ENCODE measurements at places on chromosomes 5 and 9. TPM values are rescaled to one million over a fixed set of nuclear protein-coding genes. Genes with fewer than 3 reads are reported as not detected.

CENPK gene
- total RNA-seq: 1.6 TPM

CD14 gene
- 64.6 TPM for total RNA-seq

CCL21 gene
- 143 TPM for total RNA-seq

TGFBR1 gene
- total RNA-seq: 85.0 TPM

CANX gene
- 525 TPM for total RNA-seq

PIP5K1B gene
- 2.6 TPM for total RNA-seq

TMEM8B gene
- total RNA-seq: 16.1 TPM

GPR151 gene
- not detected for total RNA-seq

GMCL2 gene
- total RNA-seq: not detected

RNF183 gene
- total RNA-seq: not detected

BHMT2 gene
- total RNA-seq: 36.3 TPM

PCDHB14 gene
- 8.7 TPM for total RNA-seq

LHX3 gene
- not detected for total RNA-seq

GRM6 gene
- total RNA-seq: not detected

ADAMTS19 gene
- total RNA-seq: not detected

RNF20 gene
- 33.1 TPM for total RNA-seq

MEF2C gene
- 94.1 TPM for total RNA-seq

NAIP gene
- 49.5 TPM for total RNA-seq

PTPRD gene
- 21.4 TPM for total RNA-seq

CDH6 gene
- total RNA-seq: 6.0 TPM

ZNF879 gene
- total RNA-seq: 3.2 TPM

SHROOM1 gene
- 5.2 TPM for total RNA-seq

LCN6 gene
- 36.9 TPM for total RNA-seq

CTNND2 gene
- total RNA-seq: 1.6 TPM

PCDHB16 gene
- total RNA-seq: 3.0 TPM

ECSCR gene
- 46.6 TPM for total RNA-seq

LCN1 gene
- total RNA-seq: not detected

NPR3 gene
- total RNA-seq: 6.5 TPM

TSSK1B gene
- not detected for total RNA-seq

MZB1 gene
- total RNA-seq: 1.0 TPM

ACTBL2 gene
- not detected for total RNA-seq

Measured in posterior vena cava (tissue), 2 donors.